ENCODE measurements at places on chromosomes 1 and 21. TPM values are rescaled to one million over a fixed set of nuclear protein-coding genes. Genes with fewer than 3 reads are reported as not detected.

GRCh38 chr1:231828182-231828920 is 201.8 kb downstream of the DISC1 start:
- H3K36me3 ChIP-seq = peaks cover 9% of the 10 kb centered on the region
- no peaks in the 10 kb centered on the region for H3K4me1 ChIP-seq
- H3K27me3 ChIP-seq = no peaks in the 10 kb centered on the region
- DNase-seq = no peak

- peaks cover 25% of the 10 kb centered on the region for H3K27me3 ChIP-seq
- no peak overlapping the region for H3K4me3 ChIP-seq
- H3K36me3 ChIP-seq = no peaks in the 10 kb centered on the region
These were observed 87.7 kb downstream of the KCNJ6 start for GRCh38 chr21:37828556-37828955.

DNA sequence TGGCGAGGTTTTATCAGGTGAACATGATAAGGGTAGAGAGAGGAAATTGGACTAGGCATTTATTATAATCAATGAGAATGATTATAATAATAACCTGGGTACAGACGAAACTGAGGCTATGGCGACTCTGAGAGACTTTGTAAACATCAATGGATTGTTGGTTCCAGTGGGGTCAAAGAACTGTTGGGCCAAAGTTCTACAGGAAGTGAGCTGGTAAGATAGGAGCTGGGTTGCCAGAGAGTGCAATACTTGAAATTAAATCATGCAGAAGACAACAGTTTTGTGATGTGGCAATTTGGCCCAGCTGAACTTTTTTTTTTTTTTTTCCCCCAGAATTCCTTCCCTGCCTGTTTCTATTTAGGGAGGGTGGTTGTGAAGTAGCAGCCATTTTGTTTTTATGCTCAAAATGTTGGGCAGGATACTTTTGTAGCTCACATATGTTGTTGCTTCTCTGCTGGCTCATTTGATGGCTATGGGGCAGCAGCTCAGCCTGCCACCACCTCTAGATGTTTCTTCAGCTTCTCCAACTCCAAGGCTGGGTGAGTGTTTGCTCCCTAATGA is 286.5 kb upstream of the B3GALT2 start:
- peaks cover 4% of the 10 kb centered on the region for H3K4me1 ChIP-seq
- H3K27me3 ChIP-seq = no peaks in the 10 kb centered on the region
- DNase-seq = no peak
- H3K36me3 ChIP-seq = no peaks in the 10 kb centered on the region
- H3K27ac ChIP-seq = no peak overlapping the region
- no peak overlapping the region for H3K4me3 ChIP-seq

DNA sequence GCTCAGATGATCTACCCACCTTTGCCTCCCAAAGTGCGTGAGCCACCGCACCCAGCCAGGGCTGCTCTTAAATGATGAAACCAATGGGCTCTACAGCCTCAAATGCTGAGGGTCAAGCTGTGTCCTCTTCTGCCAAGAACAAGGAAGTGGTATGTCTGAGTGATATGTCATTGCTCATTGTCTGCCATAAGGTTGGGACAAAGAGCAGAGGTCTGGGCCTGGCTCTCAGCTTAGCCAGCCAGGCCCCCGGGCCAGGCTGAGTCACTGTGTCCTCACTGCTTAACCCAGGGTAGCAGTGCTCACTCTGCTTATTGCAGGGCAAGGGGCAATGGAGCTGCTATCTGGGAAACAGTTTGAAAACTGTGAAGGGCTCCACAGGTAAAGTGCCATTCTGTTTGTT is 8.3 kb upstream of the ETS2 start:
- H3K27me3 ChIP-seq = no peaks in the 10 kb centered on the region
- no peak for DNase-seq
- no peak overlapping the region for H3K27ac ChIP-seq
- H3K36me3 ChIP-seq = no peaks in the 10 kb centered on the region

GRCh38 chr1:19124273-19124672 is 85.8 kb downstream of the UBR4 start:
- no peaks in the 10 kb centered on the region for H3K27me3 ChIP-seq
- peaks cover 21% of the 10 kb centered on the region for H3K4me1 ChIP-seq
- no peak for DNase-seq
- H3K4me3 ChIP-seq = no peak overlapping the region

- H3K4me3 ChIP-seq = no peak overlapping the region
- no peaks in the 10 kb centered on the region for H3K4me1 ChIP-seq
- H3K27ac ChIP-seq = no peak overlapping the region
These were observed 11.3 kb downstream of the MFAP2 start for GRCh38 chr1:16969057-16969611.

- H3K4me1 ChIP-seq = peaks cover 32% of the 10 kb centered on the region
- H3K27me3 ChIP-seq = peaks cover 9% of the 10 kb centered on the region
These were observed 685 bp upstream of the SYT6 start for GRCh38 chr1:114154146-114154962.

DNA sequence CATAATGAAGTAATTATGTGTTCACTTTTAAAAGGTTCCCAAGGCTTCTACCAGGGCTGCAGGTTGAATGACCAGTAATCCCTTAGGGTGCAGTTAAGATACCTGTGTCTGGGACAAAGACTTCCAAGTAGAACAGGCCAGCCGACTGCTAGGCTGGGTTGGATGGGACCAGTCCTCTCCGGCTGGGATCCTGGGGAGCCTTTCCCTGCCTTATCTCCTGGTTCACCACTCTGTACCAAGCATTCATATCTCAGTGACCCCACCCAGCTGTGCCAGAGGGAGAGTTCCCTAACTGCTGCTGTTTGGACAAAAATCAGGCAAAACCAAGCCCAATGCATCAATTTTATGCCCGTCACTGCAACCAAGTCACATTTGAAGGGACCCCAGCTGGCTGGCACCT is 116.2 kb upstream of the ATP1A1 start:
- no peaks in the 10 kb centered on the region for H3K36me3 ChIP-seq
- H3K27me3 ChIP-seq = no peaks in the 10 kb centered on the region
- no peaks in the 10 kb centered on the region for H3K4me1 ChIP-seq
- no peak overlapping the region for H3K4me3 ChIP-seq
- DNase-seq = no peak

GRCh38 chr1:1628754-1629429 is 3.1 kb upstream of the MMP23B start:
- peaks cover 53% of the 10 kb centered on the region for H3K36me3 ChIP-seq
- peak overlapping the region; percentile 30 for H3K4me3 ChIP-seq
- H3K27me3 ChIP-seq = peaks cover 40% of the 10 kb centered on the region
- peaks cover 35% of the 10 kb centered on the region for H3K4me1 ChIP-seq
- peak overlapping the region; percentile 61 for H3K27ac ChIP-seq

GRCh38 chr1:3084726-3085125 is 15.7 kb downstream of the PRDM16 start:
- no peaks in the 10 kb centered on the region for H3K27me3 ChIP-seq
- DNase-seq = no peak
- H3K4me1 ChIP-seq = no peaks in the 10 kb centered on the region
- H3K36me3 ChIP-seq = no peaks in the 10 kb centered on the region
- H3K4me3 ChIP-seq = no peak overlapping the region

GRCh38 chr1:56578963-56579875 is at the start of gene PLPP3:
Gene PLPP3, minus strand, starts transcription at chr1:56579563. Its CDS starts 547 bp downstream, at chr1:56579016.
- H3K36me3 ChIP-seq = no peaks in the 10 kb centered on the region
- peaks cover 14% of the 10 kb centered on the region for H3K4me1 ChIP-seq
- H3K27me3 ChIP-seq = no peaks in the 10 kb centered on the region
- DNase-seq = peak; percentile 91
- H3K4me3 ChIP-seq = peak within 1 kb of the TSS; percentile 86
- H3K27ac ChIP-seq = peak within 1 kb of the TSS; percentile 92

DNA sequence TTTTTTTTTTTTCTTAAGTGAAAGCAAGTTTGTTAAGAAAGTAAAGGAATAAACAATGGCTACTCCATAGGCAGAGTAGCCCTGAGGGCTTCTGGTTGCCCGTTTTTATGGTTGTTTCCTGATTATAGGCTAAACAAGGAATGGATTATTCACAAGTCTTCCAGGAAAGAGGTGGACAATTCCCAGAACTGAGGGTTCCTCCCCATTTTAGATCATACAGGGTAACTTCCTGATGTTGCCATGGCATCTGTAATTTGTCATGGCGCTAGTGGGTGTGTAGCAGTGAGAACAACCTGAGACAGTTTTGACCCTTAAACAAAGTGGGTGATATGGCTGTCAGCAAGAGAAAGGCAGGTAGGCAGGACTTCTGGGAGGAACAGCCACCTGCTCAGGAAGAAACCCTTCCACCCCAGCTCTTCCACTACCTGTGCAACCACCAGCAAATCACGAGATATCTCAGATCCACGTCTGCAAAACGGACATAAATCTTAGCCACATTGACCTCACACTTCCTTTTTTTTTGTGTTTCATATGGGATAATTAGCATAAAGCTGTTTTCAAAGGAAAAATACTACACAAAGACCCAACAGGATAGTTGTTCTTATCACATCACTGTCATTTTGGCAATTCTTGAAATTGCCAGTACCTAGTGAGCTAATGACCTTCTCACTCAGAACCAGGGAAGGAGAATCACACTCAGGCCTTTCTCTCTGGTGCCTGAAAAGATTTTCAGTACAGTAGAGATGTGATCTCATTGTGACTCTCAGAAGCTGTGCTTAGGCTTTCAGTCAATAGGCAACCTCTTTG is 34.8 kb upstream of the DUSP10 start:
- peaks cover 38% of the 10 kb centered on the region for H3K4me1 ChIP-seq
- no peaks in the 10 kb centered on the region for H3K27me3 ChIP-seq
- H3K27ac ChIP-seq = peak overlapping the region; percentile 58
- H3K36me3 ChIP-seq = no peaks in the 10 kb centered on the region
- H3K4me3 ChIP-seq = no peak overlapping the region
- DNase-seq = no peak

GRCh38 chr1:1853593-1854257 is 37.2 kb downstream of the GNB1 start:
- DNase-seq = no peak
- H3K36me3 ChIP-seq = peaks cover 25% of the 10 kb centered on the region
- peaks cover 86% of the 10 kb centered on the region for H3K4me1 ChIP-seq
- H3K4me3 ChIP-seq = no peak overlapping the region
- H3K27ac ChIP-seq = peak overlapping the region; percentile 18

DNA sequence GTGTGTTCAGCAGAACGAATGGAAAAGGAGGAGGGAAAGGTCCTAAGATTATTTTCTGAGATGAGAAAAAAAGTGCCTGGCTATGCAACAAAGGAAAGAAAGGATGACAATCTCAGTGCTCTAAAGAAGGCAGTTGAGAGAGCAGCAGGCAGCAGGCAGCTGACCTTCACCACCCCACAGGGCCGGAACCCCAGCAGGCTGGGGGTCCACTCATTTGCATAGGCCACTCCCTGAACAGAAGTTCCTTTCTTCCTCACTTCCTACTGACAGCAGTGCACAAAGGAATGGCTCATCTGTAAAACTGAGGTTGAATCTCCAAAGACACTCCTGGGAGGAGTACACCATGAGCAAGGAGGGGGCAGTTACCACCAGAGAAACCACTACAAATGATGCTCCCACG is 41.4 kb upstream of the TNR start:
- no peak for DNase-seq
- no peaks in the 10 kb centered on the region for H3K27me3 ChIP-seq
- no peak overlapping the region for H3K4me3 ChIP-seq
- H3K27ac ChIP-seq = no peak overlapping the region

The ADGRB2 gene
- 2.9 TPM for total RNA-seq

The C1orf87 gene
- not detected for total RNA-seq

All from spleen (tissue), 13 donors.